ENCODE measurements at places on chromosomes 16 and 17.

- DNase-seq: no peak
These were observed 1.4 kb downstream of the MVP start for GRCh38 chr16:29821643-29822115.

DNA sequence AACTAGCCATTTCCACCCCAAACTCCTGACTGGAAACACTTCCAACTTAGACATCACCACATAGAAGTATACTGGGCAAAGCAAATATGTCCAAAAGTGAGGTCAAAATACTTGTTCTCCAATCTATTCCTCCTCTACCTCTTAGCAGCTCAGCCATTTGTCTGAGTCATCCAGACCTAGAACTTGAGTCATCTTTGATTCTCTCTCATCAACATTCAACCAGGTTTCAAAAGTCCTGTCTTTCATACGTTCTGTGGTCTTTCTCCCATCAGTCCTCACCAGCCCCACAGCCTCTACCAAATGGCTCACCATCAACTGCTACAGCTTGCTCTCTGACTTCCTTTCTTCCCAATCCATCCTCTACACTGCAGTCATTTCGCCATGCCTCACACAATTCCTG, 6.8 kb downstream of the ANKFY1 start:
- DNase-seq: no peak

- no peak for DNase-seq
These were observed 29.8 kb downstream of the WSB1 start for GRCh38 chr17:27323538-27324215.

- DNase-seq: no peak
These were observed 5.5 kb upstream of the KIF22 start for GRCh38 chr16:29784901-29785500.

DNA sequence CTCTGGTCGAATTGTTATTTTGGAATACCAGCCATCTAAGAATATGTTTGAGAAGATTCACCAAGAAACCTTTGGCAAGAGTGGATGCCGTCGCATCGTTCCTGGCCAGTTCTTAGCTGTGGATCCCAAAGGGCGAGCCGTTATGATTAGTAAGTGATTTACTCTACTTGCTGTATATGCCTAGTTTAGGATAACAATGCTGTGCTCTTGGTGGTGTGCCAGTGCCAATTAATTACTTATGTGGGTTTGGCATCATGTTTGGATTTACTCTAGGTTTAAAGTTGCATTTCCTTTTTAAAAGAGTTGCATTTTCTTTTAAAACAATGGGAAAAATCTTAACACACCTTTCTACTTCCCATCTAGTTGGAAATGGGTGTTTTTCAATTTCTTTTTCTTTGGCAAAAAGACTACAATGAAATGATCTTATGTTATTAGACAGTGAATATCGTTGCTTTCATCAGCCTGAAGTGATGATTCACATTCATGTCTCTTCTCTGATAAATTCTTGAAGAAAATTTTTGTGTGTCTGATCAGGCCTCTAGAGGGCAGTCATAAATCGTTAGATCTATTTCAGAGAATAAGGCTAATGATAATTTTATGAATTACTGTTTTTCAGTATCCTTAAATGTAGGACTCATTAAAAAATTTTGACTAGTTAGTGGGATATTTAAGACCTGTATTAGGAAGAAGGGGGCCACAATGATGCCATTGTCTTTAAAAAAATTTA, 5.6 kb downstream of the SF3B3 start:
- peak; percentile 35 for DNase-seq

DNA sequence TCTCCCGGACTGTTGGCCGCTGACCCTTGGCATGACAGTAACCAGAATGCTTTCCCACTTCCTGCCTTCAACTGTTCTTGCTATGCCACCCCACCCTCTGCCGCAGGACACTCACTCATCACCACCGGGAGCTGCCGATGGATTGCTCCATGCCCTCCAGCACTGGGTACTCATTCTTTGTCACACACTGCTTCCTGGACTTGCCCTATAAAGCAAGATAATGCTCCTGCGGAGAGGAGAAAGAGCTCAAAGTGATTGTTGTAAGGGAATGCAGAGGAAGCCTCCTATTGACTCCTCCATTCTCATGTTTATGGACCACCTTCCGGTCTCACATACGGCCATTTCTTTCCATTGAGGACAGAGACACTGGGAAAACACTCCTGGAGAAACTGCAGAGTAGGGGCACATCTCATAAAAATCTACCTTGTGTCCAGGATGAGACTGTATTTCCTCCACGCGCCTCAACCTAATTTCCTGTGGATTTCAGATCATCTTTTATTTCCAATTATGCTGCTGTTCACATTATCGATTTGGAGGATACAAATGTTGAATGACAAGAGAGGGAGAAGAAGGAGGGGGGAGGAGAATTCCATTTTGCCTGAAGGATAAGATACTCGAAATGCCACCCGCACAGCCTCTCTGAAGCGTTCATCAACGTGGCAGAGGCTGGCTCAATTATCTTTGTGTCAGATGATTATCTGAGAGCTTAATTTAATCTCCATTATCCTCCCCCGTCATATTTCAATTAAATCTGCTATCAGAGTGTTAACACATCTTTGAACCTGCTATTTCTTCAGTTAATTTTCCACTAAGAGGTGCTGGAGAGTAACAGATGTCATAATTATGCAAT, 486.1 kb upstream of the SALL1 start:
- DNase-seq: no peak

DNA sequence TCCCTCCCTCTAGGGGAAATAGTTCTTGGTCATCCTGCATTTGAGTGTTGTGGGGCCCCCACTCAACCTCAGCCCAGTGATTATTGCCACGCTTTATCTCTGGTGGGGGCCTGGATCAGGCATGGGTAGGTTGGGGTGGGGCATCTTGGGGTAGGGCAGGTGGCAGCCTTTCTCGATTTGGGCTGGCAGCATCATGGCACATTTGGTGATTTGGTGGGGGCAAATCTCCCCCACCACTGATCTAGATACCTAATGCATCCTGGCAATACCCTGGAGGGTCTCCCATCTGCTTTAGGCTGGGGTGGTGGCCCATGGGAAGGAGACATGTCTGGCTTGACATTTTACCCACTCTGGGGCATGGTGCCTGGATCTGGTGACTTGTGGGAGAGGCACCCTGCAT, 40.2 kb downstream of the NLRP1 start:
- DNase-seq: no peak

- DNase-seq: no peak
These were observed 122.4 kb upstream of the WSCD1 start for GRCh38 chr17:5947701-5948180.

Data from pons (tissue), 1 donor.